ENCODE measurements at places on chromosomes 5 and 9.

GRCh38 chr9:110129425-110129824 lies 78.5 kb downstream of the C9orf152 start:
- DNase-seq = no peak

DNA sequence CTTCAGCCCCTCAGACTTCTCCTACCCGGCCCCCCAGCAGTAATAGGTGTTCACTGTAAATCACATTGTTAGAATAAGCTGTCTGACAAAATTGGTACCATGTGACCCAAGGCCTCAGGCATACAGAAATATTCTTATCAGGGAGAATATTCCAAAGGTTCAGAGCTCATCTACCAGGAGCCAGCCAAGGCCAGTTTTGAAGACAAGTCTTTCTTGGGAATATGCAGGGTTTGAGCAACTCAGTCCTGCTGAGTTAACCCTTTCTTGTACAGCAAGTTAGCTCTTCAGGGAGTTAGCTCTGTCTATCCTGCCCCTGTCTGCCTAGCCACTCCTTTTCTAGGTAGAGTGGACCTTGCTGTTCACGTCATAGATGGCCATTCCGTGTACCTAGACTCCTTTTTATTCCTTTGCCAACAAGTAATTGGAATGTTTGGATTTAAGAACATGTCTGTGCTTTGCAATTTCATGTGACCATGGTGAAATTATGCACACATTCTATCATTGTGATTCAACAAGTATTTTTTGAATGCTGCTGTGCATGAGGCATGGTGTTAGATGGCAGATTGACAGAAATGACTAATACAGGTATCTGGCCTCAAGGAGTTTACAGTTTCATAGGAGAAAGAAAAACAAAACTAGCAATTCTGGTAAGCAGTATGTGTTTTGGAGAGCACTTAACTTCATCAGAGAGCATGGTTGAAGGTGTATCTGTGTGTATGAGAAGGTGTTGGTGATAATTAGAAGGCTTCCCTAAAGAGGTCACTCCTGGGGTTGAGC lies 22.6 kb downstream of the TGFBR1 start:
- DNase-seq = no peak

DNA sequence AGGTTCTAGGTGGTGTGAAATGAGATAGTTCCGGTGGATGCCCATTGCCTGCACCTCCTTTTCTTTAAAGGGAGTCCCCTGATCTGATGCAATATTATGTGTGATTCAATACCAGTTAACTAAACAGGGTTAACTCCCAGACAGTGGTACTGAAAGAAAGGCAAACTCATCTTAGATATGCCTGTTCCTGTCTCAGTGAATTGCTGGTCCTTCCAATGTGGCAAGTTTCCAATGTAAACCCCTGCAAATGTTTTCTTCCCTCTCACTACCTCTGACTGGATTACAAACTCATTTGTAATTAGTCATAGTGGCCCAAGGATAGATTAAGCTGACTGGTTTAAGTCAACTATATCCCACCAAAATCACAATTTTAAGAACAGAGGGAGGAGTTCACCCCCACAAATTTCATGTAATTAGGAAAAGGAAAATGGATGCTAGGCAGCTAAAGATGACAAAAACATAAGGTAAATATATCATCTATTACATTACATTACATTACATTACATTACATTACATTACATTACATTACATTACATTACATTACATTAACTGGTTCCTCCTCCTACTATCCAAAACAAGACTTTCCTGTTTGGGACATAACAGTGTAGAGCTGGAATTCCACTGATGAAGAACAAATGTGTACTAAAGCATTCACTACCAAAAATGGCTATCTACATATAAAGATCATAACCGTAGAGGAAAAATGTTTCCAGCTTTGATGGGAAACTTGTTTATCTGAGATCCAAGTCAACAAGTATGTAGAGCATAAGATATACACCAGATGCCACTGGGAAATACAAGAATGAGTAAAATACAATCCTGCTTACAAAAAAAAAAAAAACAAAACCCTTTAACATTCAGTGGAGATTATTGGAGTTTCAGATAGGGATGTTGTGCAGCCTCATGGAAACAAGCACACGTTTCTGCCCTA lies 121.5 kb upstream of the SNX2 start:
- no peak for DNase-seq

- DNase-seq = no peak
These were observed 20.8 kb downstream of the PAPPA start for GRCh38 chr9:116174347-116174746.

GRCh38 chr5:531101-531748 lies 7.0 kb upstream of the SLC9A3 start:
- no peak for DNase-seq

DNA sequence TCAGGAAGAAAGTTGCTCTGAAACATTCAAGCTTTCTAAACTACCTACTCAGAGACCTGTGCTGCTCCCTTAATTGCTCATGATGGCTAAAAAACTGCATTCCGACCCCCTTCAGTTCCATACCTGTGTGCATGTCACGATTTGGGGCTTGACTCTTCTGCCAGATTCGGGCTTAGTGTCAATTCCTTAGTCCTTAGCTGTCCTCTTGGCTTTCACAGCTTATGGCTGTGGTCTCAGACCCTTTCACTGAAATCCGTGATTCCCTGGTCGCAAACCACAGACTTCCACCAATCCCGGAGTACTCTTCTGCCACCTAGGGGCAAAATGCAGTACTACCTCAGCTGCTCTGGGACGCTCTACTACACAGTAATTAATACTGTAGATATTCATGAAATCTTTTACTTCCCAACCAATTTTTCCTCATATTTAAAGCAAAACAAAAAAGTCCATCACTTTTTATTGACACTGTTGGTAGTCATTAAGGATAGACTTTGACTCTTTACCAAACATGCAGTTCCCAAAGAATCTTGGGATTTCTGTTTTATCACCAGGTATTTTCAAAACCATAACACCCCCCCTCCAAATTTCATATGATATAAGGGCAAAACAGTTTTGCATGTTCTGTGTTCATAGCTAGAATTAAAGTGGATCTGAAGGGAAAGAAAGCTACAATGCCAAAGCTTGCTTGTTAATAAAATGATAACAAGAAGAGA lies 617.4 kb downstream of the SLCO4C1 start:
- DNase-seq = no peak

GRCh38 chr9:73022353-73022752 lies 69.5 kb upstream of the ALDH1A1 start:
- DNase-seq = no peak

DNA sequence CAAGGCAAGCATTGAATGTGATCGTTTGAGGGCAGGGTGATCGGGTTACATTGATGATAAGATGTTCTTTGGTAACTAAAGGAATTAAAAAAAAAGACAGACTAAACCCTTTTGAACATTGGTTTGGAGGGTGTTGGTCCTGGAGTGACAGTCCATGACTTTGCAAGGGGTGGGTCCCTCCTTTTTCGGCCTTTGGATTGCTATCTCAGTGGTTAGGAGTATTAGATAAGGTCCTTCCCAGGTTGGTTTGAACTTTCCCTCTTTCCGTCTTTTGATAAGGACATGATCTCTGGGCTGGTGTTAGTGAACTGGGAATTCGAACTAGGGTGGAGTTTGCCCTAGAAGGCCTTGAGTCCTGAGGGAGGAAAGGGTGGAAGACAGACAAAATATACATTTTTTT lies 5.4 kb upstream of the ABO start:
- DNase-seq = no peak

DNA sequence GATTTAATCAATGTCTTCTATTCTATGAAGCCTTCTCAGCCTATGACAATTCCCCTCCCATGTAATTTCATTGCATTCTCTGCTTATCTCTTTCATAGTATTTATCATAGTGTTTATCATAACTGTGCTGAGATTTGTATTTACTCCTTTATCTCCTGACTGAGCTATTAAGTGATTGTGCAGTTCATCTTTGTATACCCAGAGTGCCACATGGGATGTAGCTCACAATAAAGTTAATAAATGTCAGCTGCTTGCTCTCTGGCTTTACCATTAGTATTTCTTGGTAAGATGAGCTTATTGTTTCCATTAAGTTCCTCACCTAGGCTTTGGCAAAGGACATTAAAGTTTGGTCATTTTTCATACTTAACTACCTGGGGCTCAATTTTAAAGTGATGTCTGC lies 275.1 kb upstream of the MPDZ start:
- DNase-seq = no peak

DNA sequence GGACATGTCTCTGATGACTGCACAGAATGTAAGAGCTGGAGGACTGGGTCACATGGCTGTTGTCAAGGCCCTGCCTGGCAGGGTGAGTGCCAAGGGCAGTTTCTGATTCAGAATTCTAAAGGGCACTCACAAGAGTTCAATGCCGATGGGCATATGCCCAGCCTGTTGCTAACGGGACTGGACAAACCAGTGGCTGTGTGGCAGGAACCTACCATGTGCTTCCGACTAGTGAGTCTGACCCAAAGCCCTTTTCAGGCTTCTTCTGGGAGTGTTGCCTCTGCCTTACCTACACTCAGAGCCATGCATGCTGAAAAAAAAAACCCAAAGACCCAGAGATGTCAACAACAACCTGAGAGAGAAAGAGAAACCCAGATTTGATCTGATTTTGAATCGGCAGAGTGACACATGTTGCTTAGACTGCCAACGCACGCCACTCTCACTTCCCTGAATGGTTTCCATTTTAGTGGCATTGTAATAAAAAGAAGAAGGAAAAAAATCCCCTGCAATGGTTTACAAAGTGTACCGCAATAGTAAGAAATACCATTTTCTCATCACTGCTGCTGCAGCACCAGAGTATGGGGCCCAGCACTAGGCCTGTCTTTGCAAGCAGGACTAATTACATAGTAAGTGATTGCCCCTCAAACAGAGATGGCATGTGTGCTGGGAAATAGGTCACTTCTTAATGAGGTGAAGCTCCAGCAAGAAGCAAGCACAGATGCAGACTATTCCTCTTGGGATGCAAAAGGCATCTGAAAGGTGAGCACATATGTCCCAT lies 194.3 kb downstream of the PALM2AKAP2 start:
- no peak for DNase-seq

GRCh38 chr5:67588389-67588788 lies 391.8 kb upstream of the CD180 start:
- DNase-seq = no peak

DNA sequence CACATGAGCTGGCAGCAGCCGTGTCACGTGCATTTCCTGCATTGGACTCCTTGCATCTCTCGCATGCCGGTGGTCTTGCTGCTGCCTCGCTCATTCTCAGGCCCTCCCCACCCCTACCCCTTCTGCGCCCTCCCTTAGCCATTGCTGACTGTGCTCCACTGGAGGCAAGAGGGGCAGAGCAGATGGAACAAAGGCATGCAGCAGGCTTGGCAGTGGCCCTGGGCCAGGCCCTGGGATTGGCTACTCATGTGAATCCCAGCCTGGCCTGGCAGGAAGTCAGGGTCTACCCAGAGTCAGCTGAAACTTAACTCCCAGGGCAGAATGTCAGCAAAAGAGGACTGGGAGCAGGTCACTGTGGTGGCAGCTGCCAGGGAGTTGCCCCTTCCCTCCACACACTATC lies 62.3 kb downstream of the TSTD2 start:
- no peak for DNase-seq

GRCh38 chr5:60259730-60260129 lies 366.2 kb upstream of the PDE4D start:
- no peak for DNase-seq

DNA sequence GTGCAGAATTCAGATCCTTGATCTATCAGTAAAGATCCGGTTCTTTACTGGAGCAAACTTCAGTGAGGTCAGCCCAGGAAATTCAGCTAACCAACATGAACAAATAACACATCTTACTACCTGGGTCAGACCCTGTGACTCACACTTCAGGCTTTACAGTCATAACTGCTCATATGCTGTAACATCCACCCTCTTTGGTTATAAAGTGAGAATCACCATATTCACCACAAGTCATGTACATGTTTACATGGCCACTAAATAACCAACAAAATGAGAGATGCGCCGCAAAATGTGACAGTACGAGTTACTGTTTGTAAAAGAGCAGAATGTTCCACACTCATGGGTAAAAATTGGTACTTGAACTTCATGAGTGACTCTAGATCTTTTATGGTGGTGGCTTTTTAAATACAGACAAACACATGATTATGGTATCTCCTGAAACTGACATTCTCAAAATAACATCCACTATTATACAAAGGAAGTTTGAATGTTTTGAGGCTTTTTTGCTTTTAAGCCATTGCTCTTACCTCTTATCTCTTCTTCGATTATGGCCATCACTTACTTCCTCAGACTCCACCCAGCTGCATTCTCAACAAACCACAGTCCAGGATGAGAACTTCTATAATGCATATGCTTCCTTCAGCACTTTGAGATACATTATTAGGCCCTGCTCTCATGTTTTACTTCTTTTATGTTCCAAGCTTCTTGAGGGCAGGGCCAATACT lies 516.6 kb downstream of the RAB3C start:
- DNase-seq = no peak

GRCh38 chr5:34464829-34465228 lies 191.3 kb upstream of the RAI14 start:
- DNase-seq = no peak

GRCh38 chr5:174338185-174339010 lies 292.9 kb downstream of the NSG2 start:
- no peak for DNase-seq

DNA sequence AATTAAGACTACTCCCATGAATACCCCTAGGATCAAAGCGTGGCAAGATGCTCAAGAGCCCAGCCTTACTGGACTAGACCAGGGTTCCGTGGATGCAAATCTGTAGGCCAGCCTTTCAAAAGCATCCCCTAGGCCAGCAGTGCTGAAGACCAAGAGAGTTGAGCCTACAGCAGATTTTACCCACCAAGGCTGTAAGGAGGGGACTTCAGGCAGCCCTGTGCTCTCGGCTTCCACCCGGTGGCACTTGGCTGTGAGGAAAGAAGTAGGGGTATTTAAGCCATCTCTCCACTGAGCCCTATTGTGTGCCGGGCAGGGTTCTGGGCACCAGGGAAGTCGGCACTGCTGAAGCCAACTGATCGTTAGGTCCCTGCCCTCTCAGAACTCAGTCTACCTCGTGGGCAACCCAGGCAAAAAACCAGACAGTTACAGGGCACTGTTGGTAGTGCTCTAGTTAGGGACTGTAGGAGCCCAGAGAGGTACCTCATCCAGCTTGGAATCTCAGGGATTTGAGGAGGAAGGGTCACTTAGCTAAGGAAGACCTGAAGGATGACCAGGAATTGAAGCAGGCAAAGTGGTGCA lies 25.5 kb downstream of the TCF7 start:
- DNase-seq = no peak

All from naive thymus-derived CD8-positive, alpha-beta T cell (primary cell).